ENCODE measurements at places on chromosomes 4 and X.

GRCh38 chr4:109359040-109359646, 56.7 kb upstream of the COL25A1 start:
- no peak for DNase-seq

- DNase-seq: no peak
Measured at GRCh38 chr4:147039976-147040575, 94.4 kb upstream of the TTC29 start.

GRCh38 chr4:27048429-27049238, 188.0 kb downstream of the STIM2 start:
- DNase-seq: no peak

GRCh38 chr4:13635286-13635799, 7.8 kb upstream of the BOD1L1 start:
- no peak for DNase-seq

DNA sequence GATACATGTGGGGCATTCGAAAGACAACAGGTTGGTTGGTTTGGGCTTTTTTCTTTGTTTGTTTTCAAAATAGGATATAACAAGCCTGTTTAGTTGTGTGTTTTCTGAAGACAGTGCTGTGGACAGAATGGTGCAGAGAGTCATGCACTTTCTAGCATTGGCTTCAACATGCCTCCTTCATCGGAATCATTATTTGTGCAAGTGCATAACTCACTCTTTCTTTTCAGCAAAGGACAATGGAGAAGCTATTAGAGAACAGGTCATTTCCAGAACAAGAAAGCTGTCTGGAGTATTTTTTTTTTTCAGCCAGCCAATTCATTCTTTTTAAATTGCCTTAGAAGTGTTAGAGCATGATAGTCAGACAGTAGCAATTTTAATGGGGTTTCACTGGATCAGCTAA, 225.8 kb downstream of the STK32B start:
- no peak for DNase-seq

GRCh38 chr4:100609810-100610209, 92.0 kb upstream of the EMCN start:
- DNase-seq: no peak

GRCh38 chrX:18174971-18175370, 45.7 kb downstream of the BEND2 start:
- DNase-seq: no peak

- no peak for DNase-seq
Measured at GRCh38 chr4:81152839-81153713, 61.9 kb downstream of the PRKG2 start.

GRCh38 chrX:17414027-17414658, 39.1 kb downstream of the NHS start:
- no peak for DNase-seq

GRCh38 chrX:3567686-3568085, 145.8 kb downstream of the PRKX start:
- no peak for DNase-seq

- no peak for DNase-seq
Measured at GRCh38 chr4:186067757-186068385, 1.1 kb upstream of the TLR3 start.

DNA sequence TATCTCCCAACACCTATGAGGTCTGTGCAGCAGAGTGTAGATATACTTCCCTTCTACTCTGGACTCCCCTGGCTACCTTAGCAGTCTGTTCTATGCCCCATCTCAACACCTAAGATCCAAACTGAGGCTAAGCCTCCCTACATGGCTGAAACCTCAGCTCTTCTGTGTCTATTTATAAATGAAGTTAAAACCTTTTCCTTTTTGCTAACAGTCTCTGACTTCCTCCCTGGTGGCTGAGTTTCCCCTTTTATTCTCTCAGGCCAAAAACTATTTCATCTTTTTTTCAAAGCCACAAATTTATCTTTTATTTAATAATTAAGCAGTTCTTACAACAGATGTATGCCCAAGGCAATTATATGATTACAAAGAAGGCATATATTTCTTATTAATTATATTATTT, 111.8 kb upstream of the STIM2 start:
- DNase-seq: no peak
